Activated B cell treated with CpG ODN at 0.5 μM for 24 hours (primary cell): ENCODE measurements at places on chromosomes 11 and 22. TPM values are rescaled to one million over a fixed set of nuclear protein-coding genes. Genes with fewer than 3 reads are reported as not detected.

SLC43A3 gene
- 213 and 237 TPM in 2 replicates for total RNA-seq

SUSD2 gene
- 0.39 and 0.93 TPM in 2 replicates for total RNA-seq

MRGPRX4 gene
- total RNA-seq = not detected in 2 replicates

PRCP gene
- 29.8 and 34.8 TPM in 2 replicates for total RNA-seq

DNA sequence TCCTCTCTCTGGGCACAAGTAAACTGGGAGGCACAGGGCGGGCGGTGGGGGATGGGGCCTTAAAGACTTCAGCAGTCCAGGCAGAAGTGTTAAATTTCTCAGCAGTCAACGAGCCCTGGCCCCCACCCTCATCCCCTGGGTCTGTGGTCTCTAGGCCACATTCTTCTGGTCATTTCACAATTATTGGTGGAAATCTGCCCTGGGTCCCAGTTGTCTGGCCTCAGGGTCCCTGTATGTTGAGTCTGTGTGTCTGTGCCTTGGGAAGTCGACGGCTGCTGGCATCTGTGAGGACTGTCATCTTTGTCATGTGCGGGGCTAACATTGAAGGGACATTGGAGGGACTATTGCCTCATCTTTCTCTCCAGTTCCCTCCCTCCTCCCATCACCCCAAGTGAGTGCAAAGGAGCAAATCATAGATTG, 1.7 kb downstream of the TSPAN18 start:
- H3K4me3 ChIP-seq = peak overlapping the region; percentile 63
- H3K27ac ChIP-seq = no peak overlapping the region
- DNase-seq = no peak
- H3K4me1 ChIP-seq = peaks cover 20% of the 10 kb centered on the region
- H3K27me3 ChIP-seq = peaks cover 15% of the 10 kb centered on the region

- no peaks in the 10 kb centered on the region for H3K27me3 ChIP-seq
- H3K4me1 ChIP-seq = peaks cover 50% of the 10 kb centered on the region
- DNase-seq = no peak
- H3K27ac ChIP-seq = peak overlapping the region; percentile 85
- peaks cover 4% of the 10 kb centered on the region for H3K36me3 ChIP-seq
Measured at GRCh38 chr22:38180841-38181452, 683 bp downstream of the PLA2G6 start.

DNA sequence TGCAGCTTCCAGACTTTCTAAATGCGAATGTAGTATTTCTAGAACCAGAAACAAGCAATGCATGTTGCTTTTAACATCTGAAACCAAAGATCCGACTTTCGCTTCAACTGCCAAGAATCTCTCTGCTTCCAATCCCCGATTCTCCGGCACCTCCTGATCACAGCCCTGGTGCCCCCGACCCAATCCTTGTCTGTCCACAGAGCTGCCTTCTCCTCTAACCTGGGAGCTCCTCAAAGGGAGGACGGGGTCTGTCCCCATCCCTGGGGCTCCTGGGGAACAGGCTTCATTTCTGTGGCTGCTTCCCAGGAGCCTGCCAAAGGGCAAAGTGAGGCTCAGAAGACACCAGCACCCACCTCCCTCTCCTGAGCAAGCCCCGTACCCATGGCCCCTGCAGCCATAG, 521 bp downstream of the ALDH3B2 start:
- peaks cover 22% of the 10 kb centered on the region for H3K27me3 ChIP-seq
- no peaks in the 10 kb centered on the region for H3K4me1 ChIP-seq
- H3K27ac ChIP-seq = no peak overlapping the region

DNA sequence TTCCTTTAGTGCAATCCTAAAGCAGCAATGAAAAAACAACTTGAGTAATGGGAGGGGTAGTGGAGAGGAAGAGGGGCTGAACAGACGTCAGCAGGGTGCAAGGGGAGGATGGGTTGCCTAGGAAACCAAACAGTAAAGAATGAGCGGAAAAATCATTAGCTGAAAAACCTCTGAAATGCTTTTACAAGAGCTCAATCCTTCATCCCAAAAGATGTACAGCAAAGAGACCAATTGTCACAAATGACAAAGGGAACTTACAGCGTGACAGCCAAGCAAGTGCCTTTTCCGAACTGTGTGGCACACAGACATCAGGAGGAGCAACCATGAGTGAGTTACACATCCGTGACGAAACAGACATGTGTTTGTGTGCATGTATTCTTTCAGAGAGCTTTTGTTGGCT, 104.6 kb downstream of the SIK3 start:
- H3K27ac ChIP-seq = peak overlapping the region; percentile 78
- DNase-seq = no peak
- peaks cover 68% of the 10 kb centered on the region for H3K4me1 ChIP-seq
- peak overlapping the region; percentile 59 for H3K4me3 ChIP-seq
- peaks cover 10% of the 10 kb centered on the region for H3K36me3 ChIP-seq
